Stimulated activated CD8-positive, alpha-beta memory T cell treated with anti-CD3 and anti-CD28 coated beads, Interleukin-4, amount 100 ng/mL, for 48 hours (primary cell): ENCODE measurements at places on chromosomes 7 and 10.

DNA sequence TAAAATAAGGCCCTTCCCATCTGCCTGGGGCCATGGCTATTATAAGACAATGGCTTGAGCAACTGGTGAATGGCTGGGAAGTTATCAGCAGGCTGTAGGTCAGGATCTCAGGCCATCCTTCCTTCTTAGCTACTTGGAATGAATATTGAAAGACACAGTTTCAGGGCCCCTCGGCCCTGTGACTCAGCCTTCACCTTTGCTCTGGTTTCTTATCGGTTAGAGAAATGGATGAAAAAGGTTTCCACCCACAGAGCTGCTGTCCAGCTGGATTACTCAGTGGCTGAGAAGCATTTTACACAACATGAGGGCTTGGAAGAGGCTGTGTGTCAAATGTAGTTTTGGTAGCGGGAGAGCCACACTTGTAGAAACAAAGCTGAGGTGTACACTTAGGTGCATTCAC lies 9.4 kb downstream of the ACSL5 start:
- DNase-seq, result no peak

- no peak for DNase-seq
Measured at GRCh38 chr7:3260401-3260715, 40.7 kb upstream of the SDK1 start.

DNA sequence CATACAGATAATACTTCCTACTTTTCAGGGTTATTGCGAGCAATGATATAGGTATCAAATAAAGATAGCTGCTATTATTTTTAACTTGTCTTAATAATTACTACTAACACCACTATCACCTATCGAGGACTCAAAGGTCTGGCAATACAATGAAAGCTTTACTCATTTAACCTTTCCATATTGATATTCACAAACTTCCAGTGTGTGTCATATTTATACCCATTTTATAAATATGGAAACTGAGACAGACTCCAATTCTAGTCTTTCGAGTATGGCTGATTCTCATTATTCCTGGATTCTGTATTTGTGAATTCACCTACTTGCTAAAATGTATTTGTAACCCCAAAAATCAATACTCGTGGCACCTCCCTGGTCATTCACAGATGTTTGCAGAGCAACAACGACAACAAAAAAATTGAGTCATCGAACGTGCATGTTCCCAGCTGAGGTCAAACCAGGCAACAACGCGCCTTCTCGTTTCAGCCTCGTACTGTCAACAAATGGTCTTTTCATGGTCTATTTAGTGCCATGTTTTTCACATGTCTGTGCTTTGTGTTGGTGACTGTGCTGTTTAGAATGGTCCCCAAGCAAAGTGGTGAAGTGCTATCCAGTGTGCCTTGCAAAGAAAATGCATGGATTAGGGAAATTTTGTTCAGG lies 51.7 kb downstream of the SMURF1 start:
- no peak for DNase-seq

GRCh38 chr10:1267568-1267967 lies 211.4 kb downstream of the WDR37 start:
- no peak for DNase-seq

GRCh38 chr10:13422800-13423199 lies 74.7 kb upstream of the SEPHS1 start:
- no peak for DNase-seq

GRCh38 chr7:8135417-8135816 lies 126.5 kb downstream of the ICA1 start:
- no peak for DNase-seq

- no peak for DNase-seq
Measured at GRCh38 chr10:52853704-52854103, 81.1 kb upstream of the MBL2 start.

GRCh38 chr10:102642736-102643335 lies 1.4 kb upstream of the TRIM8 start:
- peak; percentile 62 for DNase-seq

DNA sequence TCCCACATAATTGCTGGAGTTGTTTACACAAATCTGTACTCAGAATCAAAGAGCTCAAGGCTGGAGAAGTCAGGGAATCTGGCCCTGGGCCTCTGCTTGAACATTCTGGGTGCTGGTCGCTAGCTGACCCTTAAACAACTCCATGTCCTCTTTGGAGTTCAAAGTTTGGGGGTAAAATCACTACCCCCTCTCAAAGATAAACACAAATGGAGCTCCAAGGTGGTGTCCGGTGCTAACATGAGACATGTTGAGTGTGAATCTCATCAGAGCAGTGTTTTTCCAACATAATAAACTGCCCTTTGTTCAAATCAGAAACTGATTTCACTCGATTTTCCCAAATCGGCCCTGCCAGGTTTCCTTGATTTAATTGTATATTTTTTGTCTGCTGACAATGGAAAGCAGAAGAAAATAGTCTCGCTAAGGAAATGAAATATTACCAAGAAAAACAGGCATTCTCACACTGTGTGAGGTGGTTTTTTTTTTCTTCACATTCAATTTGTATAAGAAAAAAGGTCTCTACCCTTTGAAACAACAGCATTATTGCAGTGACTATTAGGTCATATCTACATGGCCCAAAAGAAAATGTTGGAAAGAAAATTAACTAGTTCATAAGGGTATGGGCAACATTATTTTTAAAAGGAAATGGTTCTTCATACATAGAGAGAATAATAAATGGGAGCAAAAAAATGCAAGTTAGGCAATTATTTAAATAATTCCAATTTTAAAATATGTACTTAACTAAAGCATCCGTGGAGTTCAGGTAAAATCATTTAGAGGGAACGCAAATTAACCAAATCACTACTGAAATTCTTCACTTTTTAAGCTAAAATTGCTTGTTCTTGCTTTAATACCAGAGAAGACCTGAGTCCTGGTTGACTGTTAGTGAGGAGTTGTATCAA lies 56.1 kb upstream of the CAPZA2 start:
- no peak for DNase-seq

DNA sequence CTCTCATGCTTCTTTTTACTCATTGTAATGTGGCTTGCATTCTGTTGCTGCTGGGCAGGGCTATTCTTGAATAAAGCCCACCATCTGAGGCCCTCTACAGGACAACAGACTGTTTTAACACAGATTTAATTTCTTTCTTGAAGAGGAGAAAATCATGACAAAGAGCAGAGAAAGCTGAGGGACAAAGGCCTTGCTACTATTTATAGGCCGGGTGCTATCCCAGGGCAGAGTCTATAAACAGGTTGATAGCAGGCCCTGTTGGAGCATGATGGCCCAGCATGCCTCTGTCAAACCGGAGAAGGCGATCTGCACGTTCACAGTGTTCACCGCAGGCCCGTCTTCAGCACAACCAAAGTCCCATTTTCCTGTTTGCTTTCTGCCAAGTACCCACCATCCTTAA lies 3.0 kb downstream of the VIPR2 start:
- DNase-seq, result no peak

DNA sequence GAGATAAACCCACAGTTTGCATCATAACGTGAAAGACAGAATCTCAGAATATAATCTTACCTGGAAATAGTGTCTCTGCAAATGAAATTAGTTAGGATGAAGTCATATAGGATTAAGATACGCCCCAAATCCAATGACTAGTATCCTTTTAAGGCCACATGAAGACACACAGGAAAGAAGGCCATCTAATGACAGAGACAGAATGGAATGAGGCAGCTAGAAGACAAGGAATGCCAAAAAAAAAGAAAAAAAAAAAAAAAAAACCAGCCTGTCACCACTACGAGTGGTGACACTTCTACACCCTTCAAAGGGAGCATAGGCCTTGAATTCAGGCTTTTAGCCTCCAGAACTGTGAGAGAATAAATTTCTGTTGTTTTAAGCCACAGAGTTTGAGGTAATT lies 82.9 kb downstream of the HYCC1 start:
- no peak for DNase-seq

DNA sequence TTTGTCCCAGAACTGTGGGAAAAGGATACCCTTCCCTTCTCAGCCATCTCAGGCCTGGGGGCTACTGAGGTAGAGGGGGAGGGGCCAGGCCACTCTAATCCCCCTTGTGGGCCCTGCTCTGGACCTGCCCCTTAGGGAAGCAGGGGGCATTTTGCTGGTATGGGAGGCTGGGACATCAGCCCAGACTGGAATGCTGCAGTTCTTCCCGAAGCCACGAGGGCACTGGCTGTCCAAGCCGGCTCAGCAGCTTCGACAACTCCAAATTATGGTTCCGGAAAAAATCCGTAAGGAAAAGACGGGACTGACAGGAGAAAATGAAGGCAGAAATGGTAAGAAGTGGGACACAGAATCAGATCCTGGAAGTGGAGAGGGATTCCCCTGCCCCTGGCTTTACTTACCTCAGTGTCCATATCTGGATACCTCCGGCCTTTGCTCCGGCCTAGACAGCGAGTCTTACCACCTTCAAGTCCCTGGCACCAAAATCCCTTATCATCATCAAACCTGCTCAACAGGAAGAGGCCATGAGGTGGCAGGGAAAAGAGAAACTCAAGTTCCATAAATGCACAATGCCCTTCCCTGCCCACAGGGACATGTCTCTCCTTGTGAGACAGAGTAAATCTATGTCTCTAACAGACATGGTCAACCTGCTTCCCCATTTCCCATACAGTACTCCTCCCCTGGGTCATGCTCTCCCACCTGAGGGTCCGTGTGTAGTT lies 9.0 kb downstream of the NDST2 start:
- DNase-seq, result no peak

DNA sequence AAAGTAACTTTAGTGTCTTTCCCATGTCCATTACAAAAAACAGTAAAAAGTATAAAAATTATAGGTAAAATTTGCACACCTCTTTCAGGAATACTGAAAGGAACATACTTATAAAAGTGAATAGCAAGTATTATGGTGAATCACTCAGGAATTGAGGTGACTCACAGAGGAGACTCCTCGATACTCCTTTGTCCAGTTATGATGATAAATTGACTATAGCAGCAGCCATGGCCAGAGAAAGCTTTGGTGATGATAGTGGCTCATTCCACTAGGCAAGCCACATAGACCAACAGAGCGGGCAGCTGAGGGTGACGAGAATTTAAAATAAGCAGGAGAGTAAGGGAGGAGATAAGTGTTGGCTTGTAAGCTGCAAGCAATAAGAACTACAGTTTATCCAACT lies 1231.1 kb upstream of the CELF2 start:
- DNase-seq, result no peak
